ENCODE measurements at places on chromosomes 7 and 10. TPM values are rescaled to one million over a fixed set of nuclear protein-coding genes. Genes with fewer than 3 reads are reported as not detected.

- DNase-seq, result no peak
Observed at GRCh38 chr10:60315311-60315710, 74.4 kb downstream of the ANK3 start.

- DNase-seq, result no peak
Observed at GRCh38 chr10:86553213-86553612, 31.6 kb upstream of the WAPL start.

- DNase-seq, result no peak
Observed at GRCh38 chr7:151853896-151854719, 22.8 kb downstream of the PRKAG2 start.

DNA sequence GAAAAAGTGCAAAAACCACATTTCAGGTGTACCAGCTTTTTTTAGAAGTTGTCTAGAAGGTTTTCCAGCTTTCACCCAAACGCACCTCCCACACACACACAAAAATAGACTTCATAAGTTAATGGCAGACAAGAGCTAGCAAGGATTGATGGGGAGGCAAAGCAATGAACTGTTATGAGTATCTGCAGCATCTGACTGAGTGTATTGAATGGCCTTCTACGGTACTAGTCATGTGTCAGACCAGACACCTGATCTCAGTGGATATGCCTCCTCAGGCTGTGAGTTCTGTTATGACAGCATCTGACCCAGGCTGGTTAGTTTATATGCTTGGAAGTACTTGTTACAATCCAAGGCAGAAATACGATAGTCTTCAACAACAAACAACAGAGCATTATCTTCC, 406.1 kb upstream of the AUTS2 start:
- no peak for DNase-seq

ARHGAP19 gene
- 4.3 TPM for polyA plus RNA-seq

DNA sequence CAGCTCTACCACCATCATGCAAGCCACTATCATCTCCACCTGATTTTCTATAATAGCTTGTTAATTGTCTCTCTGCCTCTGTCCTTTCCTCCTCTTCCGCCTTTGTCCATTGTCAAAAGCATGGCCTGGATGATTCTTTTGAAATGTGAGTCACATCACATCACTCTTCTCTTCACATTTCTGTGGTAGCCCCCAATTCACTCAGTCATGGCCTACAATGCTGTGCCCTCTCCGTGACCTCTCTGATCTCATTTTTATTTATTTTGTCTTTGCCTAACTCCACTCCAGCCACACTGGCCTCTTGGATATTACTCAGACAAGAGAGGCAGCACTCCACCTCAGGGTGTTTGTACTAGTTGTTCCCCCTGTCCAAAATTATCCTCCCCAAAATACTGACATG, 4.9 kb upstream of the ABCB4 start:
- no peak for DNase-seq

MOGAT3 gene
- polyA plus RNA-seq, result 39.2 TPM

DNA sequence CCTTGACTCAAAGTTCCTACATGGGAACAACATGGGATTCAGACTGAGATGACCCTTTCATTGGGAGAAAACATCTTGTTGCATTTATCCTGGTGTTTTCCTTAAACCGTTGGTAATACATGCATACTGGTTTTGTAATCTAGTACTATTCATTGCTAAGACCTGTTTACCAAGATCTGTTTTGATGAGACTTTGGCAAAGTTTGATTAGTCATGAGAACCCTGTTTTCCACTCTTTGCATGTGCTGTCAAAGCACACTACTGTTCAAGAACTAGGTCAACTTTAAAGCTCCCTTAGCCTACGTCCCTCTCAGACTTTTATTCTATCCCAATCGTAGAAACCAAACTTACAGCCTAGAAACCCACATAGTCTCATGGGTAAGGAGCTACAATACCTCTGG, 650.9 kb downstream of the GATA3 start:
- no peak for DNase-seq

CRPPA gene
- 0.16 TPM for polyA plus RNA-seq

- DNase-seq, result peak; percentile 93
Observed at GRCh38 chr7:1028775-1029636, 15.3 kb upstream of the GPR146 start.

HKDC1 gene
- 10.1 TPM for polyA plus RNA-seq
